ENCODE measurements at places on chromosomes 11 and 22. TPM values are rescaled to one million over a fixed set of nuclear protein-coding genes. Genes with fewer than 3 reads are reported as not detected.

- H3K4me1 ChIP-seq, result peaks cover 1% of the 10 kb centered on the region
- H3K27me3 ChIP-seq, result peaks cover 12% of the 10 kb centered on the region
- no peak for DNase-seq
- no peaks in the 10 kb centered on the region for H3K36me3 ChIP-seq
- no peak overlapping the region for H3K4me3 ChIP-seq
- H3K27ac ChIP-seq, result no peak overlapping the region
These were observed 28.7 kb upstream of the RTL6 start for GRCh38 chr22:44526779-44527126.

- H3K27ac ChIP-seq, result peak overlapping the region; percentile 97
- no peak for DNase-seq
- H3K4me3 ChIP-seq, result peak overlapping the region; percentile 89
These were observed 2.0 kb downstream of the PARVB start for GRCh38 chr22:44026066-44026629.

DNA sequence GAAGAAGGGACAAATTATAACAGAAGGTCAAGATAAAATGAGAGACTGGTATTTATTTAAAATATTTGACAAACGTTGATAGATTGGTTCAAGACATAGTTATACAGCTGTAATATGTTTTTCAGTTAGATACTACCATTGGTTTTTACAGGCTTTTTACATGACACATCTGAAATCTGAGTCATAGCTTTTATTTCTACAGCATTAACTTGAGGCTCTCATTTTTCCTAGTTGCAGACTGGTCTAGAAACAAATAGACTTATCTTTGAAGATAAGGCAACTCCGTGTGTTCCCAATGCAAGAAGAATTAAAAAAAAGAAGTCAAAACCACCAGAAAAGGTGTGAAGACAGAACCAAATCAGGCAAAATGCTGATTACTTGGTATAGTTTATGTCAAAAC lies 31.3 kb downstream of the CEP57 start:
- H3K27me3 ChIP-seq, result no peaks in the 10 kb centered on the region
- no peak overlapping the region for H3K27ac ChIP-seq
- no peaks in the 10 kb centered on the region for H3K4me1 ChIP-seq
- DNase-seq, result no peak
- H3K4me3 ChIP-seq, result no peak overlapping the region

- no peaks in the 10 kb centered on the region for H3K36me3 ChIP-seq
- H3K4me3 ChIP-seq, result no peak overlapping the region
- H3K27me3 ChIP-seq, result no peaks in the 10 kb centered on the region
- no peak for DNase-seq
- H3K4me1 ChIP-seq, result no peaks in the 10 kb centered on the region
These were observed 11.1 kb downstream of the APOL5 start for GRCh38 chr22:35728639-35729308.

DNA sequence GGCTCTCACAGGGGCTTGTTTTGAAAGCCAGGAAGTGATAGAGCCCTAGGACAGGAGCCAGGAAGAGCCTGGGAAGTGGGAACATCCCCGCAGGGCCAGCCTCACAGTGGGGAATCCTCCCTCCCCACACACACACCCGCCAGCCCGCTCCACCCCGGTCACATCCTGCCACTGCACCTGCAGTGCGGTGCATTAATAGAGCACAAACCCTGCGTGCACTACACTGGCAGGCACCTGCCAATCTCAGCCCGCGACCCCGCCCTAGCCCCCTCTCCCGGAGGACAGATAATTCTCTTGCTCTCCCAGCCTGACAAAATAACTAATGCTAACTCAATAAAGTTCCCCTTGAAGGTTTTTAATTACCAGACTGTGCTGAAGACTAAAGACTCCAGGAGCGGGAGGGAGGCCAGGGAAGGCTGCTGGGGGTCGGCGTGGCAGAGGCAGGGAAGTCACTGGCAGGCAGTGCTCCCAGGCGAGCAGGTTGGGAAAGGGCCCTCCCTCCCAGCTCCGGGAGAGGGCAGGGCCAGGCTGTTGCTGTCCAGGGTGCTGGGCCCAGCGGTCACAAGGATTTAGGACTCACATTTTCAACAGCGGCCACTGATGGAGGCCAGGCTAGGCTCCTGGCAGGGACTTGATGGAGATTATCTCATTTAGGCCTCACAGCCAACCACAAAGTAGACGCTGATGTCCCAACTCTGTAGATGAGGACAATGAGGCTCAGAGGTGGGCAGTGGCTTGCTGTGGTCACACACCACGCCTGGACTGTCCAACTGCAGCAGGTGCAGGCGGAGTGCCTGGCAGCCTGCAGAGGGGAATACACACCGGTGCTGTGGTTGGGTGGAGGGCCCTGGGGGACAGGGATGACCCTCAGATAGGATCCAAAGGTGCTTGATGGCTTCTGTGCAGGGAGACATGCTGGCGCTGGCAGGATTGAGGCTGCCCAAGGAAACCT lies 23.9 kb upstream of the TCF20 start:
- peaks cover 33% of the 10 kb centered on the region for H3K4me1 ChIP-seq
- no peaks in the 10 kb centered on the region for H3K27me3 ChIP-seq
- no peak overlapping the region for H3K4me3 ChIP-seq
- no peaks in the 10 kb centered on the region for H3K36me3 ChIP-seq
- DNase-seq, result no peak
- H3K27ac ChIP-seq, result no peak overlapping the region

- no peak overlapping the region for H3K4me3 ChIP-seq
- H3K36me3 ChIP-seq, result no peaks in the 10 kb centered on the region
- H3K27me3 ChIP-seq, result no peaks in the 10 kb centered on the region
These were observed 47.2 kb downstream of the MN1 start for GRCh38 chr22:27754247-27754887.

DNA sequence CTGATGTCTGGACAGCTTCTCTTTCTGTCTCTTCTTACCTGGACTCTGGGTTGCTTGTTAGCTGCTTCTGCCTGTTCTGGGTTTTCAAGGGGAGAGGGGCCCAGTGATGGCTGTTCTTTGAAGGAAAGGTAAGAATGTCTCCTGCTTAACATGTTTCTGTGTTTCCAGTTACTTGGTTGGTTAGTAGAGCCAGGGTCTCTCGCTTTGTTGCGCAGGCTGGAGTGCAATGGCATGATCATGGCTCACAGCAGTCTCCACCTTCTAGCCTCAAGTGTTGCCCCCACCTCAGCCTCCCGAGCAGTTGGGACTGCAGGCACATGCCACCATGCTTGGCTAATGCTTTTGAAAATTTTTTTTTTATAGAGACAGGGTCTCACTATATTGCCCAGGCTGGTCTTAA lies 126.6 kb downstream of the BCR start:
- H3K4me3 ChIP-seq, result no peak overlapping the region
- no peaks in the 10 kb centered on the region for H3K4me1 ChIP-seq
- no peak overlapping the region for H3K27ac ChIP-seq

Gene LRRC4C
- total RNA-seq, result not detected

Gene C11orf16
- total RNA-seq, result not detected

Gene SCGB1C1
- not detected for total RNA-seq

All from activated CD8-positive, alpha-beta T cell treated with anti-CD3 and anti-CD28 coated beads for 36 hours (primary cell).